Sigmoid colon (tissue), 7 donors: ENCODE measurements at places on chromosomes 1 and 21. TPM values are rescaled to one million over a fixed set of nuclear protein-coding genes. Genes with fewer than 3 reads are reported as not detected.

DNA sequence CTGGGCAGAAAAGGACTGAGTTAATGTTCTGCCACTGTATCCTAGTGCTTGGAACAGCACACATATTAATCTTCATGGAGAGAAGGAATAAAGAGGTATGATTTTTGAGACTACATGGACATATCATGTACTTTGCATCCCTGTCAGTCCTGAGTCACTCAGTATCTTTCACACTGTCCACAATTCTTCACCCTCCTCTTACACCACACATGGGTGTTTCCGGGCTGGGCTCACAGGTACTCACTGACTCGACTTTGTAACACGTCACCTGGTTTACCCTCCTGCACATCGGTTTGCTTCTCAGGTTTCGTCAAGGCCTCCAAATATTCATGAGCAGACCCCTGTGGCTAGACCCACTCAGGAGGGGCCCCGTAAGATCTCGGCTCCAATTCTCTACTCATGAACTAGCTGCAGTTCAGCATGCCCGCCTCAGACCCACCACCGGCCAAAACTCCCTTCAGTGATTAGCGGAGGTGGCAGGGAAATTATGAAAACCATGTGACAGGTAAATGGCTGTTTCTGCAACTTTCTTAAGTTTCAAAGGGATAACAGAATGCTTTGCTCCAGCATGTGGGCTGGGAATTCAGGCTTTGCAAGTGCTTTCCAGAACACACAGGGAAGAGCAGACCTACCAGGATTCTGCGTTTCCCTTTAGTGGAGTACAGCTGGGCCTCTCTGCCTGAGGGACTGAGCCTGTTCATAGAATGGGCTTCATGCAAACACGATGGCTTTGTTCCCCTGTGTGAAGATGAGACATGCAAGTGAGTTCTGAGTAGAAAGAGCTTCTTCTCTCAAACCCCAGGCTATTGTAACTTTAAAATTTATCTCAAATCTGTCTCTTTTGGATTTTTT, 31.3 kb upstream of the TRABD2B start:
- no peaks in the 10 kb centered on the region for H3K36me3 ChIP-seq
- H3K4me3 ChIP-seq: no peak overlapping the region
- DNase-seq: no peak
- no peaks in the 10 kb centered on the region for H3K27me3 ChIP-seq

DNA sequence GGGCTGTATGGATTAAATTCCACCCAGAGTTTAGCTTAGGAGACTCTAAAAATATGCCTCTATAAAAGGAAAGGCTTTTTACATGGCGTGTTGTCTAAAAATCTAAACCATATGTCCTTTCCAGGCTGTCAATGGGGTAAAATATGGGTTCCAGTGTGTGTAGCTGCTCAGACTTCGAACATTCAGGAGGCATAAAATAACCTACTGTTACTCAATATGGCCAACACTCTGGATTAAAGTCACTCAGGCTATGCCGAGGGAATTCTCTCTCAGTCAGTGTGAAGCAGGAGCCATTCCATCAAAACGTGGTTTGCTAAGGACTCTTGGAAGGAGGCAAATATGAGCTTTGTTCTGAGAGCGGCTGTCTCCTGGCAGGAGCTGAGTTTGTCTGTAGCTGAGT, 135.3 kb downstream of the RUNX1 start:
- H3K4me1 ChIP-seq: peaks cover 12% of the 10 kb centered on the region
- DNase-seq: no peak
- no peaks in the 10 kb centered on the region for H3K36me3 ChIP-seq
- no peak overlapping the region for H3K27ac ChIP-seq
- no peak overlapping the region for H3K4me3 ChIP-seq
- H3K27me3 ChIP-seq: no peaks in the 10 kb centered on the region

SPRR1B gene
- not detected for total RNA-seq

- H3K4me3 ChIP-seq: no peak overlapping the region
- no peaks in the 10 kb centered on the region for H3K4me1 ChIP-seq
- peak overlapping the region; percentile 9 for H3K27ac ChIP-seq
- H3K36me3 ChIP-seq: peaks cover 100% of the 10 kb centered on the region
- no peaks in the 10 kb centered on the region for H3K27me3 ChIP-seq
Measured at GRCh38 chr21:32348604-32349332, 44.0 kb downstream of the URB1 start.

DNA sequence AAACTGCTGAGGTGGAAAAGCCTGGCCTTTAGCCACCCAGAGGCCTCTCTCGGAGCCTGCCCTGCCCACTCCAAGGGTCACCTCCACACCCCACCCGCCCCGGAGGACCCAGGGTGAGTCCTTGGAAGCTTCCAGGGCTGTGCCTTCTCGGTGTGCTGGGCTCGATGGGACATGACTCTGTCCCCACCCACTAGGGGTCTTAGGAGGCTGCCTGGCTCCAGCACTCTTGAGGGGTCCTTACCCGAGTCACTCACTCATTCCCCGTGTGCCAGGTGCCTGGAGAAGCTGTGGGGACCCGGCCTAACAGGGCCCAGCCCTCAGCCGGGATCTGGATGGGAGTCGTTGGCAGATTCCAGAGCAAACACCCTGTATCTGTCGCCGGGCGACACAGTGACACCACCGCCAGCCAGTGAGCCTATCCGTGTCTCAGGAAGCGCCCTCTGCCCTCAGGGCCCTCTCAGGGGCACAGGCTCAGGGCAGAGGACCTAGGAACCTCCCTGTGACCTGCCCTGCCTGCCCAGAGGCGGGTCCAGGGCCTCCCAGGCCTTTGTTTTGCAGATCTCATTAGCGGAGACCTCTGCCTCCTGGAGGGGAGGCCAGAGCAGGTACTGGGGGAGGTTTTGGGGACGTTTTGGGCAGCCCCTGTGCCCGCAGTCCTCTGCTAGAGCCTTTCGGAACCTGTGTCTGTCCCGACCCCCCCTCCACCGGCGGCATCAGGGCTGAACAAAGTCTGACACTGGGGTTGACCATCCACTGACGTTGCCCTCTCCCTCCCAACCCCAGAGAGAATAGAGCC, 3.1 kb upstream of the PRKCZ start:
- DNase-seq: no peak
- H3K27me3 ChIP-seq: peaks cover 70% of the 10 kb centered on the region
- peaks cover 39% of the 10 kb centered on the region for H3K4me1 ChIP-seq
- H3K4me3 ChIP-seq: no peak overlapping the region
- no peaks in the 10 kb centered on the region for H3K36me3 ChIP-seq

DNA sequence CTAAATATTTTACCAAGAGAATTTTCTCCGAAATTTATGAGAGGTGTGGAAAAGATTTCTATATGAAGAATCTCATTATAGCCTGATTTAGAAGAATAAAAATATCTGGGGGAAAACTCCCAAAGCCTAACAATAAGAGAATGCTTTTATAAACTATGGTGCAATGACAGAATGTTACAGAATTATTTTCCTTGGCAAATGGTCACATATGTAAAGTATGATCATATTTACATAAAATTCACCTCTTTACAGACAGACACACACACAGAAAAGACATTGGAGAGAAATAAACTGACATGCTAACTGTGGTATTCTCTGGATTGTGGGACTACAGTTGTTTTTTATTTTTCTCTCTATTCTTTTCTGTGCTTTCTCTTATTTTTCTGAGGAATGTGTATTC, 226.3 kb upstream of the USP24 start:
- DNase-seq: no peak
- no peaks in the 10 kb centered on the region for H3K27me3 ChIP-seq
- H3K4me3 ChIP-seq: no peak overlapping the region
- peaks cover 12% of the 10 kb centered on the region for H3K4me1 ChIP-seq
- H3K27ac ChIP-seq: no peak overlapping the region

SPOCD1 gene
- 0.55 TPM for total RNA-seq

B3GALT2 gene
- 11.1 TPM for total RNA-seq

DNA sequence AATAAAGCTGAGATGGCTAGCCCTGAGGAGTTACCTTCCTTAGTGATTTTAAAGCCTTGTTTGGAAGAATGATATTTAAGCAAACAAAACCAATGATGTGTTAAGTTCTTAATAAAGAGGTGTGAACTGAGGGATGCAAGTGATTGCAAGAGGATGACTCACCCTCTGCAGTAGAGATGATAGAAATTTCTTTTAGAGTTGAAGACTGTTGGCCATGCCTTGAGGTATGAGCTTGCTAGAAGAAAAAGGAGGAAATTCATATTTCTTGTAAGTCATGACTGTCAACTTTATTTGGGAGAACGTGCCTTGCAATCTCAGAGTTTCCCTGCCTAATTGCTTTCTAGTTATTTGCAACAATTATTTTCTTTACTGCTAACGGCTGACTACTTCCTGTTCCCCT, 94.7 kb downstream of the PLA2G4A start:
- no peak overlapping the region for H3K4me3 ChIP-seq
- no peaks in the 10 kb centered on the region for H3K36me3 ChIP-seq
- H3K27me3 ChIP-seq: no peaks in the 10 kb centered on the region
- peaks cover 24% of the 10 kb centered on the region for H3K4me1 ChIP-seq
- DNase-seq: no peak
- no peak overlapping the region for H3K27ac ChIP-seq

- H3K4me3 ChIP-seq: no peak overlapping the region
- H3K27me3 ChIP-seq: no peaks in the 10 kb centered on the region
Measured at GRCh38 chr1:33231166-33231565, 25.1 kb upstream of the ZNF362 start.

- H3K36me3 ChIP-seq: peaks cover 10% of the 10 kb centered on the region
- H3K27me3 ChIP-seq: no peaks in the 10 kb centered on the region
- peak overlapping the region; percentile 80 for H3K4me3 ChIP-seq
Measured at GRCh38 chr21:14382486-14382834, 486 bp downstream of the HSPA13 start.

DNA sequence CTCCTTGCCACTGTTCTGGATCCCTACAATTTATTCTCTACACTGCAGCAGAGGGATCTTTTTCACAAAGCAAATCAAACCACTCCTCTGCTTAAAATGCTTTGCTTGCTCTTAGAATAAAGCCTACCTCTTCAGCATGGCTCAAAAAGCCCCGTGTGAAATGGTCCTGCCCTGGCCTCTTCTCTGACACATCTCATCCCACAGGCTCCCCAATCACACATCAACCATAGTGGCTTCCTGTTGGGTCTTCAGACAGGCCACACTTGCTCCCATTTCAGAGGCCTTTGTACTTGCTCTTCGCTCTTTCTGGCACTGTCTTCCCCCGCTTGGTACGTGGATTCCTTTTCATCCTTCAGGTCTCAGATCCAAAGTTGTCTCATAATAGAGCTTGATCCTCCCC, 44.3 kb upstream of the PLXNA2 start:
- H3K4me3 ChIP-seq: no peak overlapping the region
- DNase-seq: no peak
- H3K36me3 ChIP-seq: no peaks in the 10 kb centered on the region
- no peaks in the 10 kb centered on the region for H3K27me3 ChIP-seq

IL20 gene
- not detected for total RNA-seq

- no peak for DNase-seq
- H3K27ac ChIP-seq: peak overlapping the region; percentile 84
- no peaks in the 10 kb centered on the region for H3K27me3 ChIP-seq
- H3K4me3 ChIP-seq: no peak overlapping the region
- H3K36me3 ChIP-seq: no peaks in the 10 kb centered on the region
Measured at GRCh38 chr1:168138134-168138533, 1.4 kb upstream of the GPR161 start.

DNA sequence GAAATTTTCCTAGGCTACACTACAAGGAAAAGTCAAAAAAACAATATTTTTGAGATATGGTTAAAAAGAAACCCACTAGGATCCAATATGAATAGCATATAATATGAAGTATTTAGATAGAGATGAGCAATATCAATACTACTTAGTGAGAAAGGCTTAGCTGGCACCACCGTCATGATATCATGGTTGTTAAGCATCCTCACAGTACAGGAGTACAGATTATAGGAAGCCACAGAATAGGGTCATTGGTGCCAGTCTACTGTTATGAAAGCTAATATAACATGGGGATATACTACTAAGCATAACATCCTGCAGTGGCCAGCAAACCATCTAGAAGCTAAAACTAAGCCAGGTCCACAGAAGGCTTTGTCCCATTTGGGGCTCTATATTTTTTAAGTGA, 28.4 kb upstream of the NRIP1 start:
- DNase-seq: no peak
- H3K4me1 ChIP-seq: no peaks in the 10 kb centered on the region
- H3K27ac ChIP-seq: no peak overlapping the region
- no peaks in the 10 kb centered on the region for H3K27me3 ChIP-seq
- H3K36me3 ChIP-seq: no peaks in the 10 kb centered on the region
- H3K4me3 ChIP-seq: no peak overlapping the region

GRCh38 chr1:184866991-184867788, 107.1 kb downstream of the NIBAN1 start:
- no peaks in the 10 kb centered on the region for H3K27me3 ChIP-seq
- no peak overlapping the region for H3K4me3 ChIP-seq
- H3K36me3 ChIP-seq: peaks cover 8% of the 10 kb centered on the region

DNA sequence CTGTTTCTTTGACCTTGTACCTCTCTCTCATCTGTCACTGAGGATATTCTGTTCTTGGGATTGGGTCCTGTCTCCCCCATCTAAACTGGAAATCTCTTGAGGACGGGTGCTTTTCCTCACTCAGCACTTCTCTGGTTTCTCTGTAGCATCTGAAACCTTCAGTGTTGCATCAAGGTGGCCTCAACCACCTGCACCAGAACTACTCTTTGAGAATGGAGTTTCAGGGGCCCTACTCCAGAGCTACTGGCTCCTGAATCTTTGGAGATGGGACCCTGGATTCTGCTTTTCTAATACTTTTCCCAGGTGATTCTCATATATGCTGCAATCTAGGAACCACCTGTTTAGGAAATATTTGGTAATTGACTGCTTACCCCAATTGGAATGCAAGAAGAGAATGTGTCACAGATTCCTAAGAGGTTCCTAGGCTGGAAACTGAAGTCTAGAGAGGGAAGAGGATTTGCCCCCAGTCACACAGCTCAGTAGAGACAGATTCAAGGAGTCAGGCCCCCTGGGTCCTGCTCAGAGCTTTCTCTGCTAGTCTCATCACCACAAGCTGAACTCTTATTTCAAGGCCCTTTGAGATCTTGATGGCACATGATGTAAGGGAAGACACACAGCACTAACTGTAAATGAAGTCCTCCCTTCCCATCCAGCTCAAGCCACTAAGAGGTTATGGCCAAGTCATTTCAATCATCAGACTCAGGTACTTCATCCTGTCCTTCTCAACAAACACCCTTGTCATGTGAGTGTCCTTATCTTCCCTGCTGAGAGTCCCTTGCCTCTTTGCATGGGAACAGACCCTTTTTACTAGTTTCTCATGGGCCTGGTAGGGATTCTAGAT, 48.7 kb downstream of the EIF2D start:
- H3K4me1 ChIP-seq: peaks cover 12% of the 10 kb centered on the region
- H3K36me3 ChIP-seq: no peaks in the 10 kb centered on the region
- H3K27ac ChIP-seq: no peak overlapping the region
- no peak overlapping the region for H3K4me3 ChIP-seq
- no peaks in the 10 kb centered on the region for H3K27me3 ChIP-seq

- no peaks in the 10 kb centered on the region for H3K4me1 ChIP-seq
- no peak overlapping the region for H3K4me3 ChIP-seq
- H3K27ac ChIP-seq: no peak overlapping the region
Measured at GRCh38 chr1:105137543-105138457, 1388.1 kb downstream of the AMY1C start.

OLIG1 gene
- total RNA-seq: not detected

PLA2G2D gene
- total RNA-seq: not detected

GRCh38 chr1:20220036-20220435, 33.7 kb upstream of the PLA2G2C start:
- H3K4me1 ChIP-seq: no peaks in the 10 kb centered on the region
- no peak overlapping the region for H3K4me3 ChIP-seq
- H3K27ac ChIP-seq: no peak overlapping the region
- no peak for DNase-seq
- H3K36me3 ChIP-seq: no peaks in the 10 kb centered on the region

- no peaks in the 10 kb centered on the region for H3K27me3 ChIP-seq
- H3K36me3 ChIP-seq: no peaks in the 10 kb centered on the region
- DNase-seq: no peak
- no peak overlapping the region for H3K27ac ChIP-seq
Measured at GRCh38 chr1:244314921-244315559, 136.7 kb downstream of the ADSS2 start.
